ENCODE measurements at places on chromosomes 6 and 20.

GRCh38 chr20:18299364-18299763 lies 11.0 kb downstream of the ZNF133 start:
- DNase-seq: no peak

DNA sequence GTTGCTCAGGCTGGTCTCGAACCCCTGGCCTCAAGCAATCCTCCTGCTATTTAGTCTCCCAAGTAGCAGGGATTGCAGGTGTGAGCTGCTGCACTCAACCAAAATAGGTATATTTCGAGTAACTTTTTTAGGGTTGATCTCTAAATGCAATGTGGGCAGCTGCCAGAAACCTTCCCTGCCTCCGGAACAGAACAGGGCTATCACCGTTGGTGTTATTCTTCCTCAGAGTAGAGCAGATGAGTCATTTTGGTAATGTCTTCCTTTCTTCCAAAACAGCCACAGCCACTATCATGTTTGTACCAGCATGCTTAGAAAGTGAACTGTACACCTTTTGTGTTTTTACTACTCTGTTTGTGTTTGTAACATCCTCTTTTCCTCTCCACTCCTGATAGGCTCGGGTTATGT lies 44.1 kb downstream of the SNX9 start:
- DNase-seq: no peak

GRCh38 chr6:113595911-113596376 lies 261.2 kb upstream of the MARCKS start:
- no peak for DNase-seq

GRCh38 chr6:156977527-156978291 lies 200.5 kb downstream of the ARID1B start:
- no peak for DNase-seq

GRCh38 chr20:10448270-10449156 lies 13.4 kb downstream of the SLX4IP start:
- no peak for DNase-seq

DNA sequence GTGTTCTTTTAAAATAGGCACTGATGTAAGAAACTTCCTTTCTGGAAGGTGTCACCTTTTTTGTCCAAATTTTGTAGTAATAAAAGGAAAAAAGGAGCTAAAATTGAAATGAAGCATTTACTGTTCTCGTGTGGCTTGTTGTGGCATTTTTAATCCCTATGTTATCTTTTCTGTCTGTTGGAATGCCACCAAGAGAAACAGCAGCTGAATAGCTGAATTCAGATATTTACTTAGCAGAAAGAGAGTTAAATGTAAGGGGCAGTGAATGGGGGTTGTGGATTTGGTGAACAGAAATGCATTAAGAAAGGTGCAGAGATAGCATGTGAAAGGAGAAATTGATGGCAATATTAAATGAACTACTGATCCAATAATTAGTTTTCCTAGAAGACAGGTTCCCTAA lies 573.6 kb upstream of the EPHA7 start:
- no peak for DNase-seq

DNA sequence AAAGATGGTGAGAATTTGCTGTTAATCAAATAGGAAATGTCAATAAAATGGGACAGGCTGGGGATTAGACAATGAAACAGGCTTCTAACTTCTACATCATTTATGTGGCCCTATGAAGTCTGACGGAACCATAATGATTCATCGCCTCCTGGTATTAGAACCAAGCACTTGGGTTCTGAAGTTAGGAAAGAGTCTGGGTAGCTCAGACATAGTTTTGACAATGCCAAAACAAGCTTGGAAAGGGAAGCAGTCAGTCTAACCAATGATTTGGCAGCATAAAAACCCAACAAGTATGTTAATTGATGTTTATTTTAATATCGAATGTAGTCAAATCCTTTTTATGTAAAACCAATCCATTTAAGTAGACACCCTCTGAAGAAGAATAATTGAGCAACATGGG lies 160.8 kb upstream of the RSPO3 start:
- DNase-seq: no peak

- DNase-seq: no peak
Measured at GRCh38 chr6:134317471-134318131, at the start of gene SGK1. TSS of gene SGK1 (minus strand) at chr6:134318112. CDS start at chr6:134317460, 652 bp downstream.

DNA sequence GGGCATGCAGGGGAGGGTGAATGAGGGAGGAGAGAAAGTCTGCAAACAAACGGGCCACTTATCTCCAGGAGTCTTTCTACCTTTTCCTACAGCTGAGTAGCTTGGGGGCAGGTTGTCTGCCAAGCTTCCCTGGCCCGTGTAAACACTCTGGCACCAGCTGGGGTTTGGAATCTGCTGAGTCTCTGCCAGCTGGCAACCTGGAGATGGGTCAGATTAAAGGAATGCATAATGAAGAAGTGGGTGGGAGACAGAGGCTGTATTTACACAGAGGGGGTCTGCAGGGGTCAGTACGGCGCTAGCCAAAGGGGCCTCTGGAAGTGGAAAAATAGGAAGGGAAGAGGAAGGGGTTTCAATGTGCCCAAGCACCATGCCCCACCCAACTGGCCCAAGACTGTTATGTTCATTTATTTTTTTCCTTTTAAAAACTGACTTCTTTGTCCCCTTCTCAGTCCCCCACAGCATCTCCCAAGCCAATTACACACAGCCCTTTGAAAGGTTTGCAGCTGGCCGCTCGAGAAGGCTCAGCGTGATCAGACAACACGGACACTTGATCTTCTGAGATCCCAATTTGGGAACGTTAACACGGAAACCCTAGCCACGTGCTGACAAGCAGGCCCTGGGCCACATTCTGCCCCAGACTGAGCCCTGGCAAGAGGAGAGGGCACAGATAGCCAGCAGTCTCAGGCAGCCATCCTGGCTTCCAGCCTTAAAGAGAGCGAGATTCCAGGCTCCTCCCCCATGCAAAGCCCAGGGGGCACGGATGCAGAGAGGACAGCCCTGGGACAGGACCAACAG lies 25.2 kb downstream of the TRAM2 start:
- no peak for DNase-seq

GRCh38 chr6:13535306-13535705 lies 39.1 kb upstream of the SIRT5 start:
- no peak for DNase-seq

DNA sequence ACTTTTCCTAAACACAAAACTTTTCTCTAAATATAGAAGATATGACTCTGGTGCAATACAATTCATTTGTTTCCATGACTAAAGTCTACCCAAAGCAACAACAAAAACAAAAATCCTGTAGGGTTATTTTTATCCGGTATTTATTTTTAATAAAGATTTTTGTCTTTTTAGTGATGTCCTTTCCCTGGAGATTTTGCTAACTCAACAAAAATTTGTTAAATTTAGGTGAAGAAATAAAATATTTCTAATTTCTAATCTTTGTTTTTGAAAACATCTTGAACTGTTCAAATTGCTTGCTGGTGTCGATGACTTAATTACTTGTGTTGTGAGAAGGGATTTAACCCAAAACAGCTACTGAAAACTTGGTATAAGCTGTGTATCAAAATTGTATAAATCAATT lies 741.8 kb downstream of the HDGFL1 start:
- DNase-seq: no peak

DNA sequence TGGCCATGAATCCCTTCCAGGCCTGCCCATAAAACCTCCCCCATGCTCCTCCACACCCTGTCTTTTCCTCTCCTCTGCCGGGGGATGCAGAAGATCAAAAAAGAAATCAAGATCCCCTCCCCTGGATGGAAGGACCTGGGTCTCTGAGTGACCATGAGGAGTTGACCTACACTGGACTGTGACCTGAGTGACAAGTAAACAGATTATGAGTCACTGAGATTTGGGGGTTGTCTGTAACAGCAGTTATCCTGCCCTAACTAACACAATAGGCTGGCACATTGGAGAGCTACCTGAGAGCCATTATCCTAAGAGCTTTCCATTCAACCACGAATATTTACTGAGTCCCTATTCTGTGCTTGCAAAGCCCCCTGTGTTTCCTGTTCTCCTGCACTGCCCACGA lies 28.4 kb upstream of the SIRPA start:
- DNase-seq: no peak

GRCh38 chr20:36125097-36125496 lies 29.4 kb upstream of the EPB41L1 start:
- no peak for DNase-seq

DNA sequence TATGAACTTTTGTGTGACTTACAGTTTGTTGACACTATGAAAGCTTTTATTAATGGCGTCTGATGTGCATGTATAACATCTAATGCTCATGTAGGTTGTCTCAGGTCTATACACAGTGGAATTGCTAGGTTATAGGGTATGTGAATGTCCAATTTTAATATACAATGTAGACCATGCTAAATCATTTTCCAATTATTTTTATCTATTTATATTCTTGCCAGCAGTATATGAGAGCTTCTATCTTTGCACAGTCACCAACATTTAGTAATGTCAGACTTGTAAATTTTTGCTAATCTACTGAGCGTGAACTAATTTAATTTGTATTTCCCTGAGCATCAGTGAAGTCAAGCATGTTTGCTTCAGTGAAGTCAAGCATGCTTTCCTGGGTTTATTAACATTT lies 64.4 kb downstream of the TPD52L1 start:
- no peak for DNase-seq

- DNase-seq: no peak
Measured at GRCh38 chr20:44215125-44215524, 4.6 kb upstream of the OSER1 start.

DNA sequence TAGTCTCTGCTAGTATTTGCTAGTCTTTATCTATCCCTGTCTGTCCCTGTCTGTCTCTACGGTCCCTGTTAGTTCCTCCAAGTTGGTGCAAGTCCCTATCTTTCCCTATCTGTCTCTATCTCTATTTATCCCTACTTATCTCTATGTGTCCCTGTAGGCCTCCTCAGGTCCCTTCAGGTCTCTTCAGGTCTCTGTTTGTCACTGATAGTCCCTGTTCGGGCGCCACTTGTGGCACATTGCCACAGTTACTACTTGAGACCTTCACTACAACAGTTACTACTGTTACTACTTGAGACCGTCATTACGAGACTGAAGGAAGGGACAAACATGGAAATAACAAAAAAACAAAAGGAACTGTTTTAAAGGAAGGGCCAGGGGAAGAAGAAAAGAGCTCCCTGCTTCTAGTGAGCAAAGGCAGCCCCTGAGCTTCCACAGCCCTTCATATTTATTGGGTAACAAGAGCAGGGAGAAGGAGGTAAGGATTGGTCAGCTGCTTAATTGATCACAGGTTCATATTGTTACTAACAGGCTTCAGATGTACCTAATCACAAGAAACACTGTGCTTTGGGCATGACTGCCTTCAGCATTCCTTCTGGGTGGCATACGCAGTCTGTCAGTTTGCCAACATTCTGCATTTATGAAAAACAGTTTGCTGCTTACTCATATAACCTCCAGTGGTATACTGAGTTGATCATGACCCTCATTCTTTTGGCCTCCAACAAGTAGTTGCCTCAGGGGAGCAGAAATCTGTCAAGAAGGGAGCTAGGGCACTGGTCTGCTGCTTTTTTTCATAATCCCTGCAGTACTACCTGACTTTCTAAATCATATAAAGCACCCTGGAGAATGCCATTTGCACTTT lies 8.4 kb downstream of the EPB41L2 start:
- DNase-seq: no peak

DNA sequence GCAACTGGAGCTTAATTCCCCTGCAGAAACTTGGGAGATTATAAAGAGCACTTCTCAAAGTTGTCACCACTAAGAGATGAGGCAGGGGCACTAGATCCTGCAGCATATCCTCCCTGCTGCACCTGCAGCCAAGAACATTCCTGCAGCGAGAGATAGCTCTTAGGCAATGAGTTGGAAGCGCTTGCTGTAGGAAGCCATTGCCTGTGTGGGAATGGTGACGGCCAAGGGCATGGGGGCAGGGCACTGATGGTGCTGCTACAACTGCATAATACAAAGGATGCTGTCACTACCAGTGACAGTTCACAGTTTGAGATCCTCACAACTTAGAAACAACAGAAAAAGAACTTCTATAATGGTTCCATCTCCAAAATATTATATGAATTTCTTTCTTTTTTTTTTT lies 89.9 kb downstream of the CDS2 start:
- DNase-seq: no peak

DNA sequence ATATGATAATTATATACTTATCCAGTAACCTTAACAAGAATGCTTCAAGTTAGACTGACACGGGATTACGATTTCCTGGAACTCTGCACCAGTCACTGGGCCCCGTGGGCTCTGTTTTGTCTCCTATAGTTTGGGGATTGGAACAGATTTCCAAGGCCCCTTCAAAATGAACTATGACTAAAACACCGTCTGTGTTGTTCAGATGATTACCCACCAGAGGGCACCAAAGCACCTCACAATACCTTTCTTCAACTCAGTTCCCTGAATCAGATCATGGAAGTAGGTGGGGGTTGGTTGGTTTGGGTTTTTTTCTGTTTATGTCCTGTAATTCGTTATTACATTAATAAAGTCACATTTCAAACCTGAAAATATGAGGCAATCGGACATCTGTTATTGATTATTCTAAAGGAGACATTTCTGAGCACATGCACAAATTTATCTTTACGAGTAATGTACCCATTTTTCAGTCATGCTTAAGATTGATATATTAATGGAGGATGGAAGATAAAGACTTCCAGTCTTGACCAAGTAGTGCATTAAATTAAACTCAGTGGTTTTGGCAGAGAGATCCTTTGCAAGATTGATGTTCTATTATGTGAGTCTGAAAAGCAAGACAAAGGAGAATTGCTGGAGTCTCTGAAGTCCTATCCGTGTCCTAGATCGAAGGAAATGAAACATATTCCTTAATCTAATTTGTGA lies 112.0 kb upstream of the COL21A1 start:
- DNase-seq: no peak

GRCh38 chr6:35188886-35189285 lies 24.9 kb upstream of the SCUBE3 start:
- no peak for DNase-seq

- no peak for DNase-seq
Measured at GRCh38 chr20:33693741-33694638, 7.8 kb upstream of the E2F1 start.

GRCh38 chr6:136654086-136654485 lies 103.9 kb upstream of the MAP7 start:
- DNase-seq: no peak

DNA sequence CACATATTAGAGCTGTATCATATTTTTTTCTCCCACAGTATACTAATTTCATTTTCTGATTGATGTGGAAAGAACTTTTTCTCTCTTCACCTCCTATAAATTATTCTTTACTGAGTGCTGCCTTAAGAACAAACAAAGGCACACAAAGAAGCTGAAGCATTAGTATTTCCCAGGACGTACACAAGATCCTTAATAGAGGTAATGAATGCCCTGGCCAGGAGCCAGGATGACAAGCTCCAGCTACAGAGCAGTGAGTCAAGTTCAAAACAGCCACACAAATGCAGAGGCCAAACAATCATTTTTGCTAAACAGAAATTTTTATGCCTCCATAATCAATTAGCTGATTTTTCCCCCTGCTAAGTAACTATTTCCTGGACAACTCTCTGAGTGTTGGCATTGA lies 639.6 kb downstream of the EPHA7 start:
- no peak for DNase-seq

DNA sequence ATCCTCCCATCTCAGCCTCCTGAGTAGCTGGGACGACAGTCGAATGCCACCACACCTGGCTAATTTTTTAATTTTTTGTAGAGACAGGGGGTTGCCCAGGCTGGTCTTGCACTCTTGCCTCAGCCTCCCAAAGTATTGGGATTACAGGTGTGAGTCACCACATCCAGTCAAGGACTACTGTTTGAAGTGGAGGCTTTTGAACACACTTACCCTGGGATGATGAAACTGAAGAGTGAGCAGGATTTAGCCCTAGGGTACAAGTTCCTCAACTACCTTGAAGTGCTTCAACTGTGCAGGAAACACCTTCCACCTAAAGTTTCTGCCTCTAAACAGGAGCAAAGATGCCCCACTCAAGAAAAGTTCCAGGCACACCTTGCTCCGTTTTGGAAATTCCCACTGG lies 15.7 kb upstream of the PARD6B start:
- no peak for DNase-seq

- DNase-seq: no peak
Measured at GRCh38 chr6:7439228-7439627, 49.6 kb downstream of the RIOK1 start.
